ENCODE measurements at places on chromosomes 1 and 21. TPM values are rescaled to one million over a fixed set of nuclear protein-coding genes. Genes with fewer than 3 reads are reported as not detected.

DNA sequence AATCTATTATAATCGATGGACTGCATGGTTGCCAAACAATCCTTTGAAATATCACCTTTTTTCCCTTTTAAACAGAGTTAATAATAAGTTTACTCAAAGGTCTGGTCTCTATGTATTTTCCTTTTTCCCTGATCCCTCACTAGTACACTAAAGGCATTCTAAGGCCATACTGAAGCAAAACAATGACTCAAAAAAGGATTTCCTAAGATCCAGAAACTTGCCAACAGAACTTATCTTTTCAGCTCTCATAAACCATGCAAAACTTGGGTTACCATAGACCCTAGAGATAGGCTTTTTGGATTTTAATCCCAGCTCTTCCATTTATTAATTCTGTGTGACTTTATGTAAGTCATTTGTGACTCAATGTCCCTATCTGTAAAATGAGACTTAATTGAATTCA is 77.1 kb downstream of the IFI44 start:
- DNase-seq: peak; percentile 51

DNA sequence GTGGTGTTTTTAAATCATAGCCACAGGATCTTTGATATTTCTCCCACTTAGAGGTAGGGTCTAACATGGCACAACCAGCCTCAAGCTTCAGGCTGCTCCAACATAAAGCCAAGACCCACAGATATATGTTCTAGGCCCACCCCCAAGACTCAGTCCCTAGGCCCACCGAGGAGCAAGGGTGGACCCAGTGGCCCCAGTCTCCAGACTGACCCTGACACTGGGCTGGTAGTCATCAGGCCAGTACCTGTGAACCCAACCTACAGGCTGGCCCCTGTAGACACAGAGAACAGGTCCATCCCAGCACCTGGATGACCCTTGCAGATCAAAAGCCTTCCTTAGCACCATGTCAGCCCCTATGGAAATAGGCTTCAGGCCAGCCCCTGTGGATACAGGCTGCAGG is 60.5 kb downstream of the NEGR1 start:
- no peak for DNase-seq

DNA sequence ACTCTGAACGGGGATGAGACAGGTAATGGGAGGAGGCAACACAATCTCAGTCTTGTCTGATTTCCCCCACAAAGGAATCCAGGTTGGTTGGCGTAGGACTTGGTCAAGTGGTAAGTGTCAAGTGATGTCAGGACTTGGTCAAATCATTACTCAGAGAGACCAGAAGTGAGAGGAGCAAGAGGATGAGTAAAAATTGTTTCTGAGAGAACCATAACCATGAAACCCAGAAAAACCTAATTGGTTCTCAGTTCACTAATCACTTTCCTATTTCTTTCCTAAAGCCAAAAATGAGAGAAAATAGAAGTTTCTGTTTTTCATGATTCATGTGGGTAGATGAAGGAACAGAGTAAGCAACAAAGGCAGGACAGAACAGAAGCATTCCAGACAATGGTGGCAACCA is 5.0 kb downstream of the PHC2 start:
- no peak for DNase-seq

DNA sequence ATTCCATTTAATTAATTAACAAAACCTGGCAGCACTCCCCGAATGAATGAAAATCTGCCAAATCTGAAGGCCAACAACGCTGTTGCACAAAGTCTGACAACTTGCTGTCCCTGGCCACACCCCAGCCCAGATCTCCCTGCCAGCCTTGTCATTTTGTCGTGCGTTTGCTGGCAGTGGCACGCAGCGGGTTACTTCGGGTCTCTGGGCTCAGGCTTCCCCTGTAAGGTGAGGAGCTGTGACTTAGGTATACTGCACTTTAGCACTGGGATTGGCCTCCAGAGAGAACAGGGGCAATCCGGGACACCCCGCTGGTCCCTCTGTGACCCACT is 34.3 kb upstream of the SIM2 start:
- no peak for DNase-seq

DNA sequence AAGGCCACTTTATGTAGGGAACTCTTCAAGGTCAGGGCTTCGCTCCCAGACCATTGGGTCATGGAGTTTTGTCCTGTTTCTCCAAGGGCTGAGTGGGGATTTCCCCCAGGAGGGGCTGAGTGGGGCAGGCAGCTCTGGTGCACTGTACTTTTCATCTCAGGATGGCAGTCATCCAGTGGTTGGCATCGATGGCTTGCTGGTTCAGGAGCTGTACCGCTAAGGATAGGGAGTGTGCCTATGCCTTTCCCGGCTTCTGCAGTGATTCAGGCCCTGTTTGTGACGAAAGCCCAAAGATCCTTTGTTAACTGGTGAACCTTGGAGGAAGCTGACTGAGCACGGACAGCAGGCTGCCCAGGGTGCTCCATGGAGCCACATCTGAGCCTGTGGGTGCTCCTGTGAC is 100.1 kb upstream of the GADD45A start:
- no peak for DNase-seq

DNA sequence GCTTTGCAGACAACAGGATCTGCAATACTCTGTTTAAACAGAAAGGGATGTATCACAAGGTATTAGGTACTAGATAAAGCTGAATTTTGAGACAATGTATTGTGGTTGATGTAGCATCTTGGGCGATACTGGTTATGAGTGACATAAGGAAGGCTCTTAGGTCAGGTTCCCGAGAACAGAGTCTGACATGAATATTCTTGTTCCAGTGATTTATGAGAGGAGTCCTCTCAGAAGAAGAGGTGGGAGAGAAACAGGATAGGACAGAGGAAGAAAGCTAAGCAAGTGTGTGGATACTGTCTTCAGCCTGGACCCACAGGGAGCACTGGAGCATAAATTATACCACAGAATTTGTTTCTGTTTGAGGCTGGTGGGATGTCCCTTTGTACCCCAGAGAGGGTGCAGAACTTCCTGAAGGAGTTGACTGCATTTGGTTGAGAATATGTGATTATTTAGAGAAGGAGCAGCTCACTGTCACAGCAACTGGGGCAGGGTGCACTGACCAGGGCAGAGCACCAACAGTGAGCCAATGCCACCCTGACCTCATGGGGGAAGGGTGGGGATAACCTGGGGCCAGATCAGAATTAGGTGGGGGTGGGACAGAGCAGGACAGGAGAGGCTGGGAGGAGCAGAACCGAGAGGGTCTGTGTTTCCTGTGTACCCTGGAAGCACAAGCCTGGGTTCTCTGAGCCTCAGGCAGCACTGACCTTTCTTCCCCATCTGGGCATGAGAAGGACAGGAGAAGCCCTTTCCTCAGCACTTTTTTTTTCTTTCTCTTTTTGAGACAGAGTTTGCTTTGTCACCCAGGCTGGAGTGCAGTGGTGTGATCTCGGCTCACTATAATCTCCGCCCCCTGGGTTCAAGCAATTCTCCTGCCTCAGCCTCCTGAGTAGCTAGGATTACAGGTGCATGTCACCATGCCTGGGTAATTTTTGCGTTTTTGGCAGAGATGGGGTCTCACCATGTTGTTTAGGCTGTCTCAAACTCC is 36.3 kb upstream of the SLC6A9 start:
- DNase-seq: no peak

DNA sequence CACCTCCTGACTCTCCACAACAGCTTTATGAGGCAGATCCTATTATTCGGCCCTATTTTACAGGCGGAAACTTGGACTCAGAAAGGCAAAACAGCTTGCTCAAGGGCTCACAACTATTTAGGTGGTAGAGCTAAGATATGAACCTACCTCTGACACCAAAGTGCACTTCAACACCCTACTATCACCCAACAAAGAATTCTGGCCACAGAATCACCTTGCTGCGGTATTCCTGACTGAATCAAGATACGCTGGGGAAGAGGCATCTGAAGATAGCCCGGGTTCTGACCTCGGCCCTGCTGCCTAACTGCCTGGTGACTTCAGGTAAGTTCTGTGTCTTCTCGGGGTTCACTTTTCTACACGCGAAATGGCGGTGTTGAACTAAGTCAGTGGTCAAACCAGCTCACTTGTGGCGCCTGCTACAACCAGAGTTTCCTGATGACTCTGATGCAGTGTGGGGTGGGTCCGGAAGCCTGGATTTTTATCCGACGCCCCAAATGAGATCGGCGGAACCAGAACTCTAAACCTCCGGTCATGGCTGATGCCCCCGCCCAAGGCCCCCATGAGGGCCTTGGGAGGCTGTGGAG is 608 bp downstream of the PEF1 start:
- DNase-seq: no peak

DNA sequence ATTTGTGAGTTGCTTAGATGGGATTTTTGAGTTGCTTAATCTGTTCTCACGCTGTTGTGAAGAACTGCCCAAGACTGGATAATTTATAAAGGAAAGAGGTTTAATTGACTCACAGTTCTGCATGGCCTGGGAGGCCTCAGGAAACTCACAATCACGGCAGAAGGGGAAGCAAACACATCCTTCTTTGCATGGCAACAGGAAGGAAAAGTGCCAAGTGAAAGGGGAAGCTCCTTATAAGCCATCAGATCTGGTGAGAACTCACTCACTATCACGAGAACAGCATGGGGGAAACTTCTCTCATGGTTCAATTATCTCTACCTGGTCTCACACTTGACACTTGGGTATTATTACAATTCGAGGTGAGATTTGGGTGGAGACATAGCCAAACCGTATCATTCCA is 10.3 kb downstream of the CLIC6 start:
- DNase-seq: no peak

The PCAT6 gene
- polyA plus RNA-seq: 13.9 TPM

The SPRR2G gene
- polyA plus RNA-seq: not detected

The MACF1 gene
- polyA plus RNA-seq: 47.6 TPM
